Iris pigment epithelial cell (primary cell): ENCODE measurements at places on chromosomes 16 and 17.
A peak's percentile ranks its signal among the peaks of the same experiment; 100 is the strongest.

DNA sequence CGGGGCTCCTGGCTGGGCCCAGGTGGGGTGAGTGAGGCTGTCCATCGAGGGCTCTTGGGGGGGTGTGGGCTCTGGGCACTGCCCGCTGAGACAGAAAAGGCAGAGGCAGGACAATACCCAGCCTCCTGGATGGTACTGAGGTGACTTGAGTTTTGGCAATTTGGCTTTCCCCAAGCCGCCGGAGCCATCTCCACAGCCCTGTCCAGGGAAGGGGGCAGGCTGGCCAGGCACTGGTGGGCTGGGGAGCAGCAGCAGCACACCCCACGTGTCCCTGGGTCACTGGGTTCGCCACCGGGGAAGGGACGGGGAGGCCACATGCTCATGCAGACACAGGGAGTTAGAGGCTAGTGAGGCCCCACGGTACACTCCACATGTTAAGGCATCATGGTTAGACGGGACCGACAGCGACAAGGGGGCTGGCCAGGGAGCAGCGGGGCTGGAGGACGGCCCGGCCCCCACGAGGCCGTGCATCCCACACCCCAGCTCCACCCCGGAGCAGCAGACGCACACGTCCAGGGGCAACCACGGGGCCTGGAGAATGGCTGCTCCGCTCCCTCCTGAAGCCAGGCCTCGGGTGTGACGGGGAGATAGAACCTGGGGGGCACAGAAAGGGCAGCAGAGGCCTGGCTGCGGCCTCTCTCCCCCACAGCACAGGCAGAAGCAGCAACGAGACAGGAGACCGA, 3.0 kb downstream of the ARHGDIA start:
- DNase-seq = no peak

DNA sequence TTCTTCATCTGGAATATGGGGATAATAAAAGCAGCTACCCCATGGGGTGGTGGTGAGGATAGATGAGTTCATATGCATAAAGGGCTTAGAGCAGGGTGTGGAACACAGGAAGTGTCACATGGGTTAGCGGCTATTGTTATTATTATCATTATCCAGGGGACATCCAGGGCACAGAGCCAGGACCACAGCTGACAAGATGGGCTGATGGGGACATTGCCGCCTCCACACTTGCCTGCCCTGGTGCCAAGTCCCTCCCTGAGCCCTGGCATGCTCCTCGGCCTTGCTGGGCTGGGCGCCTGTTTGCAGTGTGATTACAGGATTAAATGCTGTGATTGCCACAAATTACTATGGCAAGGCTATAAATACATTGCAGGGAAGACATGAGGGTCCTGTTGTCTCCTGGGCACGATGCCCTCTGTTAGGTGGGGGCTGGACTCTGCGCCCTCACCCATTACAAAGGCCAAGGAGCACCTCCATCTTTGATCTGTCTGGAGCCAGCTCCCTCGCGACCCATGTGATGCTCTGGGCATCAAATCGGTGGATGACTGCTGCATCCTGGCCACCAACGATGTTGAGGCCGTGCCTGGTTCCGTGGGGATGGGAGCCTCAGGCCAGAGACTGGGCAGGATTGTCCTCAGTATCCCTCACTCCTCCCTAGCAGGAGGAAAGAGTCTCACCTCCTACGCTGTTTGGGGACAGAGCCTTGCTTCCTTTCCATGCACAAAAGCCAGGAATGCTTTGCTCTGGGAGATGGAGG, 43.2 kb downstream of the PIMREG start:
- no peak for DNase-seq

DNA sequence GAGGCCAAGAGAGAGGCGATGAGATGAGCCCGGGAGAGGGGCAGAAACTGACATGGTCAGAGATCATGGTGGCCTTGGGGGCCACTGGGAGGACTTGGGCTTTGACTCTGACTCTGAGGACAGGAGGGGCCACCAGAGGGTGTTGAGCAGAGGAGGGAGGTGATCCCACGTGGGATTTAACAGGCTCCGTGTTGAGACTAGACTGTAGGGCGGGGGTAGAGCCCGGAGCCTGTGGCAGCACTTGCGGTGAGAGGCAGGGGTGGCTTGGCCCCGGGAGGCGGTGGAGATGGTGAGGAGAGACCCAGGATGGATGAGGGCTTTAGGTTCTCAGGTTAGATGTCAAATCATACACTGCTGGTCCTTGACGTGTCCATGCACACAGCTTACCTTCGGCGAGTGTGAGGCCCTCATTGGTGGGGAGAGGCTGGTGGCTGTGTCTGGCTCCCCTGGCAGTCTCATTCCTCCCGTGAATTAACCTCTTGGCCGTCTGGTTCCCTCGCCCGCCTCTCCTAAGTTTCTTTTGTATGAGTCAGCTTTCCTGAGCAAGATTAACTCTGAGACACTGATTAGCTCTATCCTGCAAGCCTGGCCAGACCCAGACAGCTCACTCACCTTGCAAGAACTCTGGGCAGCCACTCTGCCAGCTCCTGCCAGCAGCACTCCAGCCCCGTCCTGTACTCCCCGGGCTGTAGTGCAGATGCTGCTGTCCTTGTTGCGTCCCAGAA, 39.7 kb downstream of the VPS35L start:
- peak; percentile 92 for DNase-seq

DNA sequence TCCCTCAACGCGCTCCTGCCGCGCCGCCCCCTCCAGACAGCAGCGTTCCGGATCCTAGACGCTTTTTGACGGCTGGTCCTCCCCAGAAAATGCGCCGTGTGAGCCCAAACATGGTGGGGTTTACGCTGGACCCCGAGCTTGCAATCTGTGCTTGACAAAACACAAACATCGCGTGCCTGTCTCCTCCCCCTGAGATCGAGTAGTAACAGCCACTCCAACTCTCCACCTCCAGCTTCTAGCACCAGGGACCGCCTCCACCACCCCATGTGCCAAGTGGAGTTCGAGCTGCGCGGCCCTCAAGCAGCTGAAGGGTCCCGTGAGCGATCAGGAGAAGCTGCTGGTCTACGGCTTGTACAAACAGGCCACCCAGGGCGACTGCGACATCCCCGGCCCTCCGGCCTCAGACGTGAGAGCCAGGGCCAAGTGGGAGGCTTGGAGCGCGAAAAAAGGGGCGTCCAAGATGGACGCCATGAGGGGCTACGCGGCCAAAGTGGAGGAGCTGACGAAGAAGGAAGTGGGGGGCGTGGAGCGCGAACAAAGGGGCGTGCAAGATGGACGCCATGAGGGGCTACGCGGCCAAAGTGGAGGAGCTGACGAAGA, 656 bp upstream of the GEMIN4 start:
- DNase-seq = peak; percentile 64

GRCh38 chr16:67265834-67266233, 13.5 kb upstream of the PLEKHG4 start:
- no peak for DNase-seq

DNA sequence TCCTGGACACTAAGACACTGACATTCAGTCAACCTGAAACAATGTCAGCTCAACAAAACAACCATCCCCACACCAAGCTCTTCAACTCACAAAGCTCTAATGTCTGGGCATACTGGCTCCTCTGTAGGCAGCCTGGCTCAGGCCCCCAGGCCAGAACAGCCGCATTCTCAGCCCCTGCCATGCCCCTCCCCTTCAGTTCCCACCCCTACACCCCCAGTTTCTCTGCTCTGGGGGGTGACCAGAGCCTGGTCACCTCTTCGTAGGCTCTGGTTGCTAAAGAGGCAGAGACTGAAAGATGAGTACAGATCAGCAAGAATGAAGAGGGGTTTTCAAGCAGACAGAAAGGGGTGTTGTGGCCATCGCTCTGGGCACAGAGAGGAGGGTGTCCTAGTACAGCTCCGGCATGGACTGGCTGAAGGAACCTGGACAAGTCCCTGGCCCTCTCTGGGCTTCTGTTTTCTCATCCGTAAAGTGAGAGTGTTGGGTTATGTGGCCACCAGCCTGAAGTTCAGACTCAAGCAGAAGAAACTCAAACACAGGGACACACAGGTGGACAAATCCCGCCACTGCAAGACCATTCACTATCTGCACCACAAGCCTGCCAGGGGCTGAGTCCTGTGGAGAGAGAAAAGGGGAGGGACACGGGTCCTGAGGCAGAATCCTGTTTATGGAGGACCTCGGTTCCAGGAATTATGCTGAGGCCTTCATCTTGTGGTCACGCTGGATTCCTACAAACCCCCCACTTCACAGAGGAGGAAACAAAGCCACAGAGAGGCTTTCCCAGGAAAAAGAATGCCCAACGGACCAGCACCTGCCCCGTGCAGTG, 987 bp upstream of the SLC4A1 start:
- DNase-seq = no peak

DNA sequence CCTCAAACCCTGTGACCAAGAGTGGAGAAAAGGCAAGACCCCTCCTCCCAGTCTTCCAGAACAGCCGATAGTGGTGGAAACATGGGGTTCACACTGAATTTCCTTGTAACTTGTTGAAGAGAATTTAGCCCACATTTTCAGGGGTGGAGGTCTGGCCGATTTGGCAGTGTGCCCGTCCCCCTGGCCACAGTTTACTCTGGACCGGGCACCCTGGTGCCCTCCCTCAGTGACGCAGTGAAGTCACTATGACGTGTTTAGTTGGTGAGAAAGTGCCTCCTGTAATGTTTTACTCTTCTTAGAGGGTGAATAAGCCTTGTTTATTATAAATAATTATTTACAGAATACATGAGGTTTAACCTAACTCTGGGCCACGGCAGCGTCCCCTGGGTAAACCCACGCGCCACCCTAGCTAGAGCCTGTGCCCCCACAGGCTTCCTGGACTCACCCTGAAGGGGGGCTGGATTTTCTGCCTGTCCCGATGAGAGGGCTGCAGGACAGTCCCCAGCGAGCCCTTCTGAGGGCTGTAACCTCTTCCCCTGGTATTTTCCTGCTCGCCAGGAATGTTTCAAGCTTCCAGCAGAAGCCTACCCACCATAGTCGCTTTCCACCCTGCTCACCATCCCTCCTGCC, 316.9 kb downstream of the SEC14L1 start:
- no peak for DNase-seq

DNA sequence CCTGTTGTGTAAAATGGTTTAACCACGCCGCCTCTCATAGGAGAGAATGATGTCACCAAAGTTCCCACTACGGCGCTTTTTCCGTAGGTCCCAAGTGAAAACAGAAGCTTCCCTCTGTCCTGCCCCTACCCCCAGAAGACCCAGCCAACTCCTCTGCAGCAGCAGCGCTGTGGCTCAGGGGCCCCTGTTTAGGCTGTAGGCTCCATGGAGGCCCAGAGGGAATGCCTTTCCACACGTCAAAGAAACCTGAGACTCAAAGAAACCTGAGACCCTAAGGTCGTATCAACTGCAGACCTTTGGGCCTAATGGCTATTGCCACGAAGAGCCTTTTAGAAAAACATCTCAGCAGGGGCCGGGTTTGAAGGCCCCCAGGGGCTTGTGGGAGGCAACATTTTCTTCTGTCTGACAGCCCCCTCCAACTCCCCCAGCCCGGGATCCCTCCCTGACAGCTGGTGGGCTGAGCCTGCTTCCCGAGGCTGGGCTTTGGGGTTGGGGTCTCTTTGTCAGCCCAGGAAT, 43.1 kb upstream of the MEAK7 start:
- no peak for DNase-seq

DNA sequence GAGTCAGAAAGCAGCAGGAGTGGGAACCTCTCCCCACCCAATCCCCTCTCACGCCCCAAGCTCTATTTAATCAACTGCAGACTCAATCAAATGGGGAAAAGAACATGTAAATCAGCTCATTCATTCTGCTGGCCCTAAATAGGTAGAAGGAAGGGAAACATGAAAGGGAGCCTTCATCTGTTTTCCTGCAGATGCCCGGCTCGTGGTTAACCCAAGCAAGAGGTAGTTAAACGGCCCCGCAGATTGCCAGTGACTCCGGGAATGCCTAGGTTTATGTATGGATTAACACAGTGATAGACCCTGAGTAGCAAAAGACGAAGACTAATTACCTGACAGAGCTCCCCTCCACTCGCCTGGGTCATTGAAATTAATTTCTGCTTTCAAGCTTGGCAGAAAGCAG, 542.0 kb downstream of the WWOX start:
- DNase-seq = no peak
